ENCODE measurements at places on chromosomes 4 and X.

- DNase-seq, result no peak
These were observed 43.0 kb upstream of the TEX13D start for GRCh38 chrX:124289443-124289842.

DNA sequence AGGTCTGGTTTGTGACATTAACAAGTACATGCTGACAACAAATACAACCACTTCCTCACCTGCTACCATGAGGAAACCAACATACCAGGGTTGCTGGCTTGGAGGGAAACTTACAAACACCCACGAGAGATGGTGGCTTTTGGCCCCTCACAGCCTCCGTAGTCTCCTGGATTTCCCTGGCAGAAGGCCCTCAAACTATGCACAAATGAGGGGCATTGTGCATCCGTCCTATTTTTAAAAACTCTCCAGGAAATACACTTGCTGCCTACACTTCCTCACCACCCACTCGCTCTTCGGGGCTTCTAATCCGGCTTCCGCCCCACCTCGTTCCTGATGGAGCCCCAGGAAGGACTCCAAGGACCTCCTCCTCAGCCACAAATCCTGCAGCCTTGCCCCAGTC, 355.0 kb upstream of the GATB start:
- DNase-seq, result peak; percentile 43

DNA sequence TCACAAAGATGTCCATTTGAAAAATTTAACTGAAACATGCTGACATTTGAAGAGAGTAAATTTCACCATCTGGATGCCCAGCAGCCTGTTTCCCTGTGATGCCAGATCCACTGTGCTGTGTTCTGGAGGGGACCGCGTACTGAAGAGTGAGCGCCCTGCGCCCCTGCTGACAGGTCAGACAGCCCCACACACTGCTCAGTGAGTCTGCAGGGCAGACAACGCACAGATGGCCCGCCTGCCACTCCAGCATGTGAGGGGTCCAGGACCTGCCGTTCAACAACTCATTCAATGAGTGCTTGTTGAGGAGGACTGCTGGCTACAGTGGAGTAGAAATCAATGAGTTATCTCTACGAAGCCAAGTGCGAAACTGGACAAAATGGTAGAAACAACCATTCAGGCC, 49.2 kb downstream of the FGFRL1 start:
- DNase-seq, result no peak

DNA sequence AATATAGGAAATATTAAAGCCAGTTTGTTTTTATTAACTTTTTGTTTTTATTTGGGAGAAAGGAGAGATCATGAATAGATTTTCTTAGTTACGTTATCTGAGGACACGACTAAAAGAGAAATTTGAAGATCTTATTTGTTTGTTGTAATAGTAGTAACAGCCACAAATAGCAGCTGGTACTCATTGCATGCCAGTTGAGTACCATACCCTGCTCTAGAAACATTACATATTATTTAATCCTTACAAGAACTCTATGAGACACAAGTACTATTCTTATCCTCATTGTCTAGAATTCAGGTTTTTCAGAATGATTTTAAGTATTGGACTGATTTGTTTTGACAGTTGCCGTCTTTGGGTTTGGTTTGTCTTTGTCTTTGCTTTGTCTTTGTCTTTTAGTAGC, 31.8 kb downstream of the USP53 start:
- no peak for DNase-seq

DNA sequence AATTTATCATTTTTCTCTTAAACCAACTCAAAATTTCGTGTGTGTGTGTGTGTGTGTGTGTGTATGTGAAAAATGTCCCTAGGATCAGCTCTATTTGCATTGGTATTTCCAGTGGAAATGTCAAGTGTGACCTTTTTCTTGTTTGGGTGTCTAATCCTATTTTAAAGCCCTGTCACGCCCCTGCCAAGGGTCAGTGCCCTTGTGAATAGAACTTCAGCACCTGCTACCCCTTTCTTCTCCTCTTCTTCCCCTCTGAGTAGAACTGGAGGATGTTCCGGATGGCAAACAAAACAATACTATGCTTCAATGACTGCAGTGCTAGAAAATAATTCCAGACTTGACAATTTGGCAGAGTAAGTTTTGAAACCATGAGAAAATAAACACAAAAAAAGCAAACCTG, 67.3 kb downstream of the SPRY1 start:
- no peak for DNase-seq

DNA sequence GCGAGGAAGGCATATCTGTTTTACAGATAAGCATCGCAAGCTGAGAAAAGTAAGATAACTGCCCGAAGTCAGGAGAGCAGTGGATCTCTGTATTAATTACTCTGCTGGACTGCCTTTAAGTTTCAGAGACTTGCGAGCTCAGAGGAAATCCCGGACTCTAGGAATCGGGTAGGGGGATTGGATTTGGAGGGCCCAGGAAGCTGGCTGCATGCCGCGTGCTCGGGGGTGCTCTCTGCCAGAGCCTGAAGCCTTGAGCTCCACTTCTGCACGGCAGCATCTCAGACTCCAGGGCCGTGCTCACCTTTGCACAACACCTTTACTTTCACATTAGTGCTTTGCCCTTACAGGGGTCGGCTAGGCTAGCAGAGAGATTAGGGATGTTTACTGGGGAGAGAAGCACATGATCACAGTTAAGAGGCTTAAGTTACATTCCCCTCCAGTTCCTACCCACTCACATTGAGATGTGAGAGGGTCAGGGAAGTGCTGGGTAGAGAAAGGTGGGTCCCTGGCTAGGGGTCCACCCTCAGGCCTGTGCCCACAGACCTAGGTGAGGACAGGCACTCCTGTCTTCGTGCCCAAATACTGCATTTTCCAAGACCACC, 57.0 kb downstream of the TRIML1 start:
- no peak for DNase-seq

DNA sequence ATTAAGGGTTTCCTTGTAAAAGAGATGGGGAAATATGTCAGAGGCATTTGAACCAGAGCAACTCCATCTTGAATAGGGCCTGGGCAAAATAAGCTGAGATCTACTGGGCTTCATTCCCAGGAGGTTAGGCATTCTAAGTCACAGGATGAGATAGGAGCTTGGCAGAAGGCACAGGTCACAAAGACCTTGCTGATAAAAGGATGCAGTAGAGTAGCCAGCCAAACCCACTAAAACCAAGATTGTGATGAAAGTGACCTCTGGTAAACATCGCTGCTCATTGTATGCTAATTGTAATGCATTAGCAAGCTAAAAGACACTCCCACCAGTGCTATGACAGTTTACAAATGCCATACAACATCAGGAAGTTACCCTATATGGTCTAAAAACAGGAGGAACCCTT, 1390.3 kb downstream of the RAPGEF2 start:
- no peak for DNase-seq

GRCh38 chrX:142089193-142089592, 115.9 kb downstream of the MAGEC2 start:
- DNase-seq, result no peak

DNA sequence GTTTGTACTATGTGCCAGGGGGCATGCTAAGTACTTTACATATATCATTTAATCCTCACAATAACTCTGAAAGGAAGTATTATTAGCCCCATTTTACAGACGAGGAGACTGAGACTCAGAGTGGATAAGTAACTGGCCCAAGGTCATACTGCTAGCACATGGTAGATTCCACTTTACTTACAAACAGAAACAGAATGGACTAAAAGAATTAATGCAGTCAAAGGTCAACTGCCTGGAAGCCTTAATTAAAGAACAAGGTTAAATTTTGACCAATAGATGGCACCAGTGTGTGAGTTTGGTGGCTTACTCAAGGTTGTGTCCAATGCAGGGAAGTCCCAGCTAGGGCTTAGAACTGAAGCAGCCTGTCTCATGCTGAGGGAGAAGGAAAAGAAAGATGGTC, 4.7 kb downstream of the RIPPLY1 start:
- DNase-seq, result no peak

GRCh38 chr4:5858020-5858769, 34.7 kb downstream of the CRMP1 start:
- DNase-seq, result no peak

DNA sequence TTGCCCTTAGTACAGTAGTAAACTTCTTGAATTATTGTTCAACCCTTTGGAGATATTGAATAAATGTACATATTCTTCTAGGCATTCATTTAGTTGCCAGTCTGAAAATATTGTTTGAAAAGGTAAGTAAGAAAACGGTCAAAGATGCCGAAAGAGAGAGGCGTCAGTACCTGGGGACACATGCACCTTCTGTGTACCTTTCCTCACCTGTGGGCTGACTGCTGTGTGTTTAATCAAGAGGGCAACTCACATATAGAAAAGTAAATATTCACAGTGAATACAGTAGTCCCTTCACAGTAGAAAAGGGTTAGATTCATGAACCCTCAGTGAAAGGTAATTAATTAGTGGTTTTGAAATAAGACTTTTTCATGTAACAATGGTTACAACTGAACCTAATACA, 6.9 kb downstream of the ANXA10 start:
- DNase-seq, result no peak

GRCh38 chr4:88106205-88106604, 52.2 kb downstream of the ABCG2 start:
- no peak for DNase-seq

DNA sequence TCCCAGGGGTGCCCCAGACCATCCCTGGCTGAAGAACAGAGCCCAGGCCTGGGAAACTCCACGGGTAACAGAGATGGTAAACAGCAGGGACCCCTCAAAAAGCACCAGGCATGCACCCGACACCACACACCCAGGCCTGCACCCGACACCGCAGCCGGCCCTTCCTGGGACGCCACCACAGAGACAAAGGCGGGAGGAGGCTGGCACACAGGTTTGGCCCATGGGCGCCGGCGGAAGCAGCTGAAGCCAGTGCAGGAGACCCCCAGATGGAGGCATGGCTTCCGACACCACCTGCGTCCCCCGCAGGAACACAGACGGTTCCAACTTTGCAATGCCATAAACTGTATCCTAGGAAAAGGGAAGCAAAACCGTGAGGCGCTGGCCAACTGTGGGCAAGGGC, 22.3 kb downstream of the CTBP1 start:
- DNase-seq, result no peak

DNA sequence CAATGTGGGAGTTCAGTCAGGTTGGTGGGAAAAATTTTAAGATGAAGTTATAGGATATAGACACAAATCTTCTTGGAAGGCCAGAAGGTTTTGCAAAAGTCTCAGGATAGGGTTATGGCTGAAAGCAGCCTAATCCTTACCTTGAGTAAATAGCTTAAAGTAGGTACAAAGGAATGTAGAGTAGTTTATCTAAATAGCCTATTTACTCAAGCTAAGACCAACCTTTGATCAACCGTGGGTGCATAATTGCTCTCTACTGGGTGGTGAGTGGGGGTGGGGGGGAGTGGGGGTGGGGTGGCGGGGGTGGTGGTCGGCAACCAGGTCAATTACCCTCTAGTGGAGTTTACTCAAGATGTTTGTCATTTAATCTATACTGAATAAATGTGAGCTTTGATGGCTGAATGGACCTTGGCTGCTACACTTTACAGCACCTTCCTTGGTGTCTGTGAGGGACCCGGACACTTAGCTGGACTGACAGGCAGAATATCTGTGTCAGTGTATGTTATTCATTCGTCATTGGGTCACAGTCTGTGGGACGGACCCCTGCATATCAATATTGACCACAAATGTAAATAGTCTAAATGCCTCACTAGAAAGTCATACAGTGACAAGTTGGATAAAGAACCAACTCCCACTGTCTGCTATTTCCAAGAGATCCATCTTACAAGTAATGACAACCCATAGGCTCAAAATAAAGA, 545.7 kb upstream of the PABPC4L start:
- DNase-seq, result no peak

GRCh38 chr4:108227923-108228322, 59.2 kb upstream of the LEF1 start:
- no peak for DNase-seq

DNA sequence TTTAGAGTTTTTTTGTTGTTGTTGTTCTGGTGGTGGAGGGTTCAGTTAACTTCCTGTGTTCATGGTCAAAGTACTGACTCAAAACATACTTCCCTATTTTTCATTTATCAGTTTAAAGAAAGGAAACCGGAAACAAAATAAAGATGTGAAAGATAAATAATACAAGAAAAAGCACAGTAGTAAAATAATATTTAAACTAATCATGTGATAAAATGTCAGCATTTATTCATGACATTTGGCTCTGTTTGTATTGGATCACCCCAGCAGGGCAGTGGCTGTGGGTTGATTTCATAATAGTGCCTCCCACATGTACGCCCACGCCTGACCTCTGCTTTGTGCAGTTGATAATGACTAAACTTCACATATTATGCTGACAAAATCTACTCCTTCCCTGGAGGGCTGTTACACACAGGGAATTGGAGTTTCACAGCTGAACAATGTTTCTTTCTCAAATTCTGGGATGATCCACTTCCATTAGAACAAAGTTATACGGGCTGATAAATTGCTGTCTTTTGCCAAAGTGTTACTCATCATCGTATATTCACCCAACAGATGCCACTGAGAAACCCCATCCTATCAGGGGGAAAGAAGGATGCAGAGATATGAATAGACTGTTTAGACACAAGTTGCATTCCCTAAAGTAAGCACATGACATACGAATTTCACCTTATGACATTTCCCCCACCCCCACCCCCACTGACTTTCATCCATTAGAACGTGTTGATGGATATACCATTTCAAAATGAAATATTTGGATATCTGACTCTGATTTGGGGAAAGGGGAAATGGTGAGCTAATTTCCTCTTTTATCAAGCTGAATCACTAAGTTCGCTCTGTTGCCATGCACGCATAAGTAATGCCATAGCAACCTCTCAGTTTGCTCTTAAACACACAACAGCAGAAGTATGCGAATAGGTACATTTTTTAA, 48.3 kb downstream of the AMELX start:
- no peak for DNase-seq

DNA sequence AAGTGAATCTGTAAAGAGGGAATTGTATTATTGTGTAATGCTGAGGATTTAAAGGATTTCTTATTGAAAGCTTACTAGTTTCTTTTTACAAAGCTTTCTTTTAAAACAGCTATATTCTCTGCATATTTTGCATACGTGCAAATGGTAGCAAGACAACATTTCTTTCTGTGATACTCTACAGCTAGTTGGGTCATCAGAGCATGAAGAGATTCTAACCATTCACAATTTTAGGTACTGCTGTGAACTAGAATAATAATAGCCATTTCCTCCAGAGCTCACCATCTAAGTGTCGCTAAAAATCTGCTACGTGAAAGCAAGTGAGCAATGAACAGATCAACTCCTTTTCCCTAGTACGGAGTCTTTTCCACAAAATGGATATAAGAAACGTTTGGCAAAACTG, 37.3 kb downstream of the ARHGAP6 start:
- no peak for DNase-seq

GRCh38 chr4:20095805-20096541, 155.7 kb upstream of the SLIT2 start:
- no peak for DNase-seq

- DNase-seq, result no peak
These were observed 91.5 kb downstream of the COX18 start for GRCh38 chr4:72977936-72978485.

DNA sequence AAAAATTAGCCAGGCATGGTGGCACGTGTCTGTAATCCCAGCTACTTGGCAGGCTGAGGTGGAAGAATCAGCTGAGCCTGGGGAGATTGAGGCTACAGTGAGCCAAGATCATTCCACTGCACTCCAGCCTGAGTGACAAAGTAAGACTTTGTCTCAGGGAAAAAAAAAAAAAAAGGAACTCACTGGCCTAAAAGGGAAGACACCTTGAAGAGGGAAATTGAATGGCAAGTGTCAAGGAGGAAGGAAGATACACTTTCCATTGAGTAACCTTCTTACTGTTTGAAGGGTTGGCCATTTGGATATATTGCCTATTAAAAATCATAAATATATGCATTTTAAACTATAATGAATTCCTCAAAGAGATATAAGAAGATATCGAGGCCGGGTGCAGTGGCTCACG, 147.5 kb upstream of the FAM241A start:
- no peak for DNase-seq
